Nucleus accumbens (tissue), 56 donors: ENCODE measurements at places on chromosomes 1 and 21.

- DNase-seq, result no peak
Observed at GRCh38 chr1:55064071-55064581, 24.8 kb downstream of the PCSK9 start.

- no peak for DNase-seq
Observed at GRCh38 chr1:212139526-212140135, 104.1 kb downstream of the DTL start.

- DNase-seq, result no peak
Observed at GRCh38 chr1:21576798-21577187, 67.6 kb downstream of the ALPL start.

GRCh38 chr1:87331365-87332241 lies 2.9 kb downstream of the LMO4 start:
- peak; percentile 51 for DNase-seq
